ENCODE measurements at places on chromosomes 16 and 17. TPM values are rescaled to one million over a fixed set of nuclear protein-coding genes. Genes with fewer than 3 reads are reported as not detected.

Gene FAM83G
- 0.08 TPM for polyA plus RNA-seq

Gene LRRC59
- 45.7 TPM for polyA plus RNA-seq

DNA sequence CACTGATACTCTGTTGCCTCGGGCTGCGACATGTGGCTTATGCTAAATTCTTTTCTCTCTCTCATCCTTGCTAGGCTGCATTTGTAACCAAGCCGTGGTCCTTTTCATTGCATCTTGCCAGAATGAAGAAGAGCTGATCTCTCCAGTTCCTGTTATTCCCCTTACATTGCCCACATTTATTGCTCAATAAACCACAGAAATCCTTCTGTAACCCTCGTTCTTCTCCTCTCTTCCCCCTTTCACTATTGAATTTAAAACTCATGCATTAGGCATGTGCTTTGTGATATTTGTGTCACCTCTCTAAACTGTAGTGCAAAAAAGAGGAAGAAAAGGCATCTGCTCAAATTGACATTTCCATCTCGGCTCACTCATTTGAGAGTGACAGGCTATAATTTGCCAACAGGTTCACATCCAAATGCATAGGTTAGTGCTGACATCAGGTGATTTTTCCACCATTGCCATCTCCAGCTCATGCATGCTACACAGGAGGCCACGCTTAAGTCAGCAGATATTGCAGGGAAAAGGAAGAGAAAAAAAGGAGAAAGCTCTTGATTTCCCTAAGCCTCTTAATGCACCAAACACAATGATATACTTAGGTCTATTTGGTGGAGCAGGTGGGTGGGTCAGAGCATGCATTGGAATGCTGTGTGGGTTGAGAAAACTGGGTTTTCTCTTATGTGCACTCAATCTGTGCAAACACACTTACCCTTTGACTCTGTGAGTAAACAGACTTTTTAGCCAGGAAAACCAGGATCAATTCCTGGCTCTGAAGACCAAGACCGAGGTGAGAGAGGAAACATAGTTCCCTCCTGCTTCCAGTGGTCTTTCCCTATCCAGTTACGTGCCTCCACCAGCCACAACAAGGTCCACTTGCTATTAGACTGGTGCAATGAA lies 642.7 kb downstream of the HS3ST4 start:
- DNase-seq, result no peak

- DNase-seq, result no peak
Observed at GRCh38 chr17:46110219-46110618, 83.0 kb downstream of the KANSL1 start.

Data from CD14-positive monocyte (primary cell).